Posterior cingulate gyrus (tissue), 11 donors: ENCODE measurements at places on chromosomes 4 and X.

DNA sequence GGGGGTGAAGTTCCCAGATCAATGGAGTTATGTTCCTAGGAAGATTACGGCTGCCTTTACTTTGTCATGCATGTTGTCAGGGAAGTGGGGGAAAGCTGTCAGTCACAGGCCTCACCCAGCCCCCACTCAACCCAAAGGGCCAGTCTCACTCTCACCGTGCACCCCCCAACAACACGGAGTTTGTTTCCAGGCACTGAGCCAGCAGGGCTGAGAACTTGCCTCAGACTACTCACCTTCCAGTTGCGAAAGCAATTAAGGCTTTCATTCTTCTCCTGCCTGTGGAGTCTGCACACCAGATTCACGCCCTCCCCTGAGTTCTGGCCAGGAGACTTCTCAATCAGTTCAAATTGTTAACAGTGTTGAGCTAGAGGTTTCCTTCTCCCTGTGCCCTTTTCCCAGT is 114.3 kb downstream of the SH3BGRL start:
- no peak for DNase-seq

GRCh38 chr4:100569196-100569595 is 51.4 kb upstream of the EMCN start:
- DNase-seq: no peak

- DNase-seq: no peak
Measured at GRCh38 chr4:2165391-2165790, 76.5 kb downstream of the HAUS3 start.

GRCh38 chr4:168336837-168337549 is 18.4 kb upstream of the DDX60 start:
- DNase-seq: no peak

GRCh38 chrX:83916525-83916924 is 55.6 kb downstream of the CYLC1 start:
- no peak for DNase-seq

GRCh38 chrX:13386092-13386491 is 66.2 kb upstream of the ATXN3L start:
- DNase-seq: no peak

DNA sequence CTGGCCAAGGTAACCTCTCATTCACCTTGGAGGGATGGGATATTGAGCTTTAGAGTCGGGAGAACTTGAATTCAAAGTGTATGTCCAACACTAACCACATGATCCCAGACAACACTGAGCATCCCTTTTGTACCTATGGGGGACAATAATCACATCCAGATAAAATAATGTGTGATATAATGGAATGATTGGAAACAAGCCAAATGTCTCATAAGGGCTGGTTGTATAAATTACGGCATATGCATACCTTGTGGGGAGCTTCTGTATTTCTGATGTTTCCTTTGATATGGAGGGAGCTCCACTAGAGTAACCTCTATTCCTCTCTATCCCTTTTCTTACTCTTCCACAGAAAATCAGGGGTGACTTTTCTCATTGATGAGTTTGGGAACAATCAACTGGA is 40.7 kb upstream of the LDB2 start:
- no peak for DNase-seq

GRCh38 chr4:19512086-19512485 is 739.6 kb upstream of the SLIT2 start:
- no peak for DNase-seq

GRCh38 chr4:11843927-11844326 is 415.2 kb upstream of the HS3ST1 start:
- DNase-seq: no peak

GRCh38 chrX:96576368-96576767 is 108.3 kb upstream of the DIAPH2 start:
- DNase-seq: no peak

GRCh38 chrX:120315776-120316175 is 4.5 kb upstream of the TMEM255A start:
- no peak for DNase-seq

DNA sequence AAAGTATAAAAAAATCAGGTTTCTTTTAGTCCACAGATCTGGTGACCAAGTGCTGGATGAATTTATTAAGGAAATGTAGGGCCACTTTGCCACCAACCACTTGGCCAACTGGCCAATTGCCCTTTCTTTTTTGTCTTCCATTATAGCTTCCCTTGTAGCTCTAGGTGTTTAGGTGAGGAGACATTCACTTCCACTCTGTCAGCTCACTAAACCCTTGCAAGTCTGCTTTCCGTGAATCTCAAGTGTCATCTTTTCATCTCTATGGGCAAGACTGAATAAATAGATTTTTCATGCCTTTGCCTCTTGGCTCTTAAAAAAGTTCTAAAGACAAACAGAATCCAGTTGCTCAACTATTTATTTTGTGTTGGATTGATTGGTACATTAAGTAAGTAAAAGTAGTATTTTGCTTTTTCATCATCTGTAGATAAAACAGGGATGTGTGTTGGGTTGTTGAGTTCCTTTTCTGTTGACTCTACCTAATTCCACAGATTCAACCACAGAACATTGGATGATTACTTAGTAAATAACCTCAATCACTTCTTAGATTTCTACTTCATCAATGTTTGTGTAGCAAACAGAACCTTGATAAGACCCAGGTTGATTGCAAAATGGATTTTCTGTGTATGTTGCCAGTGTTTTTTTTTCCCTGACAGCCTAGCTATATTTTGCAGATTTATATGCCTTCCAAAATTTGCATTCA is 68.1 kb upstream of the GRXCR1 start:
- DNase-seq: no peak

DNA sequence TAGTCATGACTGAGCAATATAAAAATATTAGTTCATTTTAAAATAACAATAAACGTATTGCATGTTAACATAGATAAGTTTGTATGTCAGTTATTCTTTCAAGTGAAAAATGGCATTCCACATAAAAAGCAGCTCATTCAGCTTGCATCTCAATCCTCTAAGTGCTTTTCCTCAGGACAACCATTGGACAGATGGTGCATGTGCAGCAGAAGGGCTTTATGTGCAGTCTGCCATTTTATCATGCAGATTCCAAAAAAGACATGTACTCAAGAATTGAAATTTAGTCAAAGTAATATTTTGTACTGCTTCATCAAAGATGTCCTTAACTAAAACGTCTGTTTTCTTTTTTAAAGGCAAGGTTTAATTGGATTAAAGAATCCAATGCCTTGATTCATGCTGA is 93.4 kb downstream of the RS1 start:
- DNase-seq: no peak

DNA sequence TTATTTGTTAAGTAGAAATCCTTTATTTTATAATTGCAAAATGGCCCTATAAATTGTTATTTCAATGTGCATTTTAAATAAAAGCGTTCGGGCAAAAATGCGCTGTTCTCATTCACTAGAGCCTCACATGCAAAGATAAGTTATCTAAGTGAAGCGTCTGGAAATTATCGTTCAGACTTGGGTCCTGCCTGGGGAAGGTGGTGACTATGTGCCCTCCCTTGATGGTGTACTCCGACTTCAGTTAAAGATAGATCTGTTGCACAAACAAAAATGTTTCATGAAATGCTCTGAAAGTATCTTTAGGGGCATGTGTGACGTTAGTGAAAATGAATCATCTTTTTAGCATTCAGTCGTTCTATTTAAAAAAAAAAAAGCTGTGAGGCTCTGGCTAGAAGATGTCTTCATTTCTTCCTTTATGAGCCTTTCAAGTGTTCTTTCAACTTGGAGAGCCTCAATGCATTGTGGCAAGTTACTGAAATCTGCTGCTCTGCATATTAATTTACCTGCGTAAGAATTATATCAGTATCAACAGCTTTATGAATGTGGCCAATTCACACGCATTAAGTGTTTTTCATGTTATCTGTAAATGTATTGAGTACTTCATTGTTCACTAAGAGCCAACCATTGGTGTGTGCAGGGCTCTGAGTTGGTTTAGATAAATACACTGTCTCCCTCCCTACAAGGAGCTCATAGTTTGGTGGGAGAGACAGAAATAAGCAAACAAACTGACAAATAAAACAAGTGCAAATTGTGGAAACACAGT is 83.0 kb downstream of the AFF1 start:
- DNase-seq: no peak

GRCh38 chrX:118455013-118455412 is 40.6 kb upstream of the DOCK11 start:
- no peak for DNase-seq

DNA sequence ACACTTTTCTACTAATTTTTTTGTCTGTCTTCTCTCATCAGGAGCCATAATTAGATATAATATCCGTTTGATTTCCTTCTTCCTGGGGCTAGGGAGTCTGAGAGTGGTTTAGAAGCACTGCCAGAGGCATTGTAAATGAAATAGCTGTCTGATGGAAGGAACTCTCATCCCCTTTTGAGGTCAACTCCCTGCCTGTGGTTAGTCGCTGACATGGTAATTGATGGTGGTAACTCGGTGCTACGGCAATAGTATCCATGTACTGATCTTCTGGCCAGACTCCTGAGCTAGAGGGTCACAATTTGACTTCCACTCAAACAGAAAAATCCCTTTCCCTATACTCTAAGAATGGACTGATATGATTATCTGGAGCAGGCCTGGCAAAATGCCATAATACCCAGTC is 108.1 kb upstream of the TRPC5 start:
- no peak for DNase-seq

DNA sequence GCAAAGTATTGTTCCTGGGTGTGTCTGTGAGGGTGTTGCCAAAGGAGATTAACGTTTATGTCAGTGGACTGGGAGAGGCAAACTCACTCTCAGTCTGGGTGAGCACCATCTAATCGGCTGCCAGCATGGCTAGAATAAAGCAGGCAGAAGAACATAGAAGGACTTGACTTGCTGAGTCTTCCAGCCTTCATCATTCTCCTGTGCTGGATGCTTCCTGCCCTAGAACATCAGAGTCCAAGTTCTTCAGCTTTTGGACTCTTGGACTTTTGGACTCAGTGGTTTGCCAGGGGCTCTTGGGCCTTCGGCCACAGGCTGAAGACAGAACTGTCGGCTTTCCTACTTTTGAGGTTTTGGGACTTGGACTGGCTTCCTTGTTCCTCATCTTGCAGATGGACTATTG is 15.3 kb upstream of the ENPP6 start:
- no peak for DNase-seq
